ENCODE measurements at places on chromosomes 4 and X. TPM values are rescaled to one million over a fixed set of nuclear protein-coding genes. Genes with fewer than 3 reads are reported as not detected.

GRCh38 chr4:67483868-67484602, 61.3 kb downstream of the CENPC start:
- DNase-seq = no peak

DNA sequence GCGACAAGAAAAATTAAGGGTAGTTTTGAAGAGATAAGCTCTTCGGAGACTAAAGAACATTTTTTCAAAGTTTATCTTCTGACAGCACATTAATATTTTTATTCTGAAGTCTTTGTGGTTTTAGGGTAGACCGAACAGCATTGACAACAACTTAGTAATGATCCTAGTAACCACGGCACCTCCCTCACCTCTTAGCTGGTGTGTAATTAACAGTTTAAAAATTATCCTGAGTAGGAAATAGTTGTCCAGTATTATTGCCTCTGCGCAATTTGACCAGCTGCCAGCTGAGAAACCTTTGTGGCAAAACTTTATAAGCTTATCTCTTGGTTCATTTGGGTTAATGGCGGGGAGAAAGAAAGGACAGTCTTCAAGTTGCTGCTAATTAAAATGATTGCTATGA, 213.6 kb downstream of the CBLL2 start:
- DNase-seq = no peak

GRCh38 chr4:170089274-170089667, 485 bp downstream of the AADAT start:
- no peak for DNase-seq

GRCh38 chr4:106898621-106899230, 137.4 kb downstream of the DKK2 start:
- no peak for DNase-seq

DNA sequence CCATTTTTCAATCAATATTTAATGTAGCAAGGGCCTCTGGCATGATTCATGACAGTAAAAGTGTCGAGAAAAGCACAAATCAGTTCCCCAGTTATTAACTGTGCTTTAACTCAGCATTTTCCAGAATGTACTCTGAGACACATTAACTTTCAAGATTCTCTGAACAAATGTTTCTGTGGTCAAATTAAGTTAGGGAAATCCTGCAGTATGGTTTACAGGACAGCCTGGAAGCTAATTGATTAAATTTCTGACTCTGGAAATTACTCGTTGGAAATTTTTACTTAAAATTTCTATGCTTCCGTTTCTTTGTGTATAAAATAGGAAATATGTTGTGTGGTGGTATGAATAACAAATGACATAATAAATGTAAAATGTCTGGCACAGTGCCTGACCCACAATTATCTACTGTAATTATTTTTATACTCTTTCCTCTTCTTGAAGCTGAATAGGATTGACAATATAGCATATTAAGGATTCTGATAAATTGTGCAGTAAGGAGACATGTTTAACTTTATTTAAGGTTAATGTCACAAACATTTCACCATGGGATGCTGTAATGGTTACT, 33.7 kb downstream of the STK32B start:
- DNase-seq = no peak

DNA sequence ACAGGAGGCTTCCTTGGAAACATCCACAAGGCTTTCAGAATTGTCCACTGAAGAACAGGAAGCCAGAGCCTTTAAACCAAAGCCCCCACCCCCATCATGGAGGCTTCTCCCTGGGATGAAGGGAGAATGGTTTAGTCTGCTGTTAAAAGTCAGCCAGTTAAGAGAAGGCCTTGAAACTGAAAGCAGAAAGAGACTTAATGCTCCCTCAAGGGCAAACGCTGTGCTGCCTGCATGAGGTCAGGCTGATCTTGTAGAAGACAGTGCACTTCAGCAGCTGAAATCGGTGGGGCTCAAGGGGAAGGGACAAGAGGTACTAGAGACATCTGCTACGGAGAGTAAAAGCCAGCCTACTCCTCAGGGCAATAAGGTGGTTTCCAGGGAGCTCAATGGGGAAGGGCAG, 69.0 kb downstream of the HPRT1 start:
- no peak for DNase-seq

DNA sequence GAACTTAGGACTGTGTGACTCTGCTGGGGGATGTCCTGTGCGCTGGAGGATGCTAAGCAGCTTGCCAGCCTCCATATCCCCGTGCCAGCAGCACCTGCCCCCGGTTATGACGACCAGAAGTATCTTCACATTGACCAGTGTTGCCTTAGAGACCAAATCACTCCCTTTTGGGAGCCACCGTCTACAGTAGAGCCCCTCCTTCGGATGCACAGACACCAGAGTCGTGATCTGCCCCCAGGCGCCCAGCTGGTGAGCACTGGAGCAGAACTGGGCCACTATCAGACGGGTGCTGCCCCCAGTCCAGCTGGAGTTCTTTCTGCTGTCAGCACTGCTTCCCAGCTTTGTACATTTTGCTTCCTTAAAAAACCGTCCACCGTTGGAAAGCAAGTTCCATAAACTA, 30.0 kb upstream of the TADA2B start:
- no peak for DNase-seq

GRCh38 chr4:169933531-169933930, 92.7 kb downstream of the MFAP3L start:
- no peak for DNase-seq

DNA sequence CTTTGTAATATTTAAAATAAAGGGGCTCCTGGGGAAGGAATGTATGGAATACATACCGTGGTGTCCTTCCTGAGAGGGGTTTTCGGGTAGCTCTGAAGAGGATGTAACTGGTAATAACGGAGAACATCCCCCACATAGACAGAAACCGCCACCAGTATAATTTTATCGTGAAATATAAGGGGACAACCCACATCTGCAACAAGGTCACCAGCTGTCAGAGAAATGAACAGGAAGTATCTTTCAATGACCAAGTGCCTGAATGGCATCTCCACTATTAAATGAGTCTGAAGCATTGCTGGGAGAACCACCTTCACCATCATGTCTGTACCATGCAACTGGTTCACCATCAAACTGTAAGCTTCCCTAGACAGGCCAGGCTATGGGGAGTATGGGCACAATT, 31.7 kb downstream of the RNF175 start:
- no peak for DNase-seq

The ZBTB33 gene
- 5.7 TPM for total RNA-seq

The ZFP42 gene
- total RNA-seq = not detected

The NPY1R gene
- total RNA-seq = 0.40 TPM

The XPNPEP2 gene
- total RNA-seq = 1.1 TPM

The PNMA6A gene
- total RNA-seq = 1.7 TPM
